CD4-positive, alpha-beta T cell treated with Interleukin-10 for 1 hour (primary cell): ENCODE measurements at places on chromosomes 16 and 17.
A peak's percentile ranks its signal among the peaks of the same experiment; 100 is the strongest.

GRCh38 chr17:42530952-42531454 lies 5.0 kb upstream of the NAGLU start:
- DNase-seq = no peak

GRCh38 chr17:68161644-68162428 lies 86.0 kb upstream of the AMZ2 start:
- no peak for DNase-seq

DNA sequence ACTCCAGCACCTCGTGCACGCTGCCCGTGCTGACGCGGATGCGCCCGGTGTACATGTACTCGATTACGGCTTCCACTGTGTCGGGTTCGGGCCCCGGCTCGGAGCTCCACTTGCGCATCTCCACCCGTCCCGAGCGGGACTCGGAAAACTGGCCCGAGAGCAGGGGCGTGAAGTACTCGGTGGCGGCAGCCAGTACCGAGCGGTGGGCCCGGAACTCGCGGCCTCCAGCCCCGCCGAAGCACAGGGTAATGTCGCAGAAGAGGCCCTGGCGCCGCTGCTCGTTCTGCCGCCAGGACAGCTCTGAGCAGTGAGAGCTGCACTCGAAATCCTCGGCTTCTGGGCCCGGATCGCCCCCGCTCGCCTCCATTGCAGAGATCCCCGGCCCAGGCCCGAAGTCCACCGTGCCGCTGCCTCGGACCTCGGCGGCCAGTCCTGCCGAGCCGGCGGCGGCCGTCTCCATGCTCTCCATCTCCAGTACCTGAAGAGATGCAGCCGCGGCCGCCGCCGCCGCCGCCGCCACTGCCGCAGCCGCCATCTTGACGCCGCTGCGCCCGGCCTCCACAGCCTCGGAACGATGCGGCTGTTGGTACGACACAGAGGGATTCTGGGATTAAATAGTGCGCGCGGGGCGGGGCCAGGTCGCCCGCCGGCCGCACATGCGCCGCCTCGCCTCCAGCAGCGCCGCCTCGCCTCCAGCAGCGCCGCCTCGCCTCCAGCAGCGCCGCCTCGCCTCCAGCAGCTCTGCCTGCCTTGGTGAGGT lies at the start of gene KLHL11:
Gene KLHL11 (minus strand): TSS at position 588 of the 760 bp plus-strand sequence. CDS start 53 bp downstream, at position 535.
- DNase-seq = peak; percentile 89

- DNase-seq = peak; percentile 21
Observed at GRCh38 chr17:80667462-80668277, 123.0 kb downstream of the RPTOR start.

DNA sequence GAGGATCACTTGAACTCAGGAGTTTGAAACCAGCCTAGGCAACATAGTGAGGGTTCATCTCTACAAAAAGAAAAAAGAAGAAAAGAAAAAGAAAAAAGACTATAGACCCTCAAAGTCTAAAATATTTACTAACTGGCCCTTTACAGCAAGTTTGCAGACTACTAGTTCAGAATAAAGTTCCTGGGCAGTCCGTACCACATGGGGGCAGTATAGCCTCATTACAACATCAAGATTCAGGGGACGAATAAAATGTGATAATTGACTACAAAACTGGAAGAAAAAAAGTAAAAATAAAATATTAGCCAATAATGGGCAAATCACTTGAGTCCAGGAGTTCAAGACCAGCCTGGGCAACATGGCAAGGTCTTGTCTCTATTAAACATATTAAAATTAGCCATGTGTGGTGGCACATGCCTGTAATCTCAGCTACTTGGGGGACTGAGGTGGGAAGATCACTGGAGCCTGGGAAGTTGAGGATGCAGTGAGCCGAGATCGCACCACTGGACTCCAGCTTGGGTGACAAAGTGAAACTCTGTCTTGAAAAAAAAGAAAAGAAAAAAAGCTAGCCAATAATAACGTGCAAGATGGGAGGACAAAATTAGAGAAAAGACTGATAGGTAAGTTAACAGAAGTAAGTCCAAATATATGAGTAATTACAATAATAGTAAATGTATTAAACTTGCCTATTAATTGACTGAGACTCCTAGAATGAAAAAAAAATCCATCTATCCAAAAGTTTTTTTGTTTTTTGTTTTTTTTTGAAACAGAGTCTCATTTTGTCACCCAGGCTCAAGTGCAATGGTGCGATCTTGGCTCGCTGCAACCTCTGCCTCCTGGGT lies 129.4 kb upstream of the SEC14L1 start:
- DNase-seq = peak; percentile 60

DNA sequence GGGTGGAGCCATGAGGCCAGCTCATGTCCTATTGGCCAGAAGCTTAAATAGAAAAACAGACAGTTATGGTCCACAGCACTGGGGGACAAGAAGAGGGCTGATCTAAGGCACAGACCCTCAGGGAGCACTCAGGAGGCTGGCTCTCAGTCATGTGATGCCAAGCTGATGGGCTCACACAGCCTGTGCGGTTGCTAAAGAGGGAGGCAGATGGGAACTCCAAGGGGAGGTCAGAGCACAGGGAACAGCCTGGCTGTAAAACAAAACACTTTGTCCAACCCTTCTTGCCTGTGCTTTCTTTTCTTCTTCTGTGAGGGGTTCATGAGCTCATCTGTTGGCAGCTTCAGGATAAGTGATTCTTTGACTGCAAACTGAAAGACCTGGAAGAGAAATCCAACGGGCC lies 27.2 kb downstream of the CNTNAP1 start:
- no peak for DNase-seq

- peak; percentile 49 for DNase-seq
Observed at GRCh38 chr17:17125136-17126084, 80.7 kb downstream of the PLD6 start.

DNA sequence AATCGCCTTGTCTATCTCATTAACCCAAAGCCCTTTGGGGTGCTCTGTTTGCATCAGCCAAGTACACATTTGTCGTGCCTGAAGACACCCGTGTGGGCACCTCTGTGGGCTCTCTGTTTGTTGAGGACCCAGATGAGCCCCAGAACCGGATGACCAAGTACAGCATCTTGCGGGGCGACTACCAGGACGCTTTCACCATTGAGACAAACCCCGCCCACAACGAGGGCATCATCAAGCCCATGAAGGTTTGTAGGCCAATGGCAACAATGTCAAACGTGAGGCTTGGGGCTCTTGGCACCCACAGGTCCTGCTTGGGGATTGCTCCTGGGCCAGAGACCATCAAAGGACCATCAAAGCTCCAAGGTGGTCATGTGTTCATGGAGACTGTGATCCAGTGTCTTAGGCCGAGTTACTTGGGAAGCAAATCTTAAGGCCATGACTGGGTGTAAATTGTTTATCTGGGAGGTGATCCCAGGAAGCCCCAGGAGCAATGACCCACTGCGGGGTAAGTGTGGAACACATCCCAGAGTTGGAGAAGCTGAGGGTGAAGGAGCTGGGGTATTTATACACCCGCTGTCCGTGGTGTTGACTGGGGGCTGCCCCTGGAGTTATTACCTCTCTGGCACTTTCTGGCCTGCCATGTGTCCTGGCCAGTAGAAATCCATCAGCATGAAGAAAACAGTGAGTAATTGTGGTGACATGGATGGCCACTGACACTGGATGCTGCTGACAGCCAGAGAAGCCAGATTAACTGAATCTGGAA lies 24.0 kb downstream of the CDH5 start:
- no peak for DNase-seq

DNA sequence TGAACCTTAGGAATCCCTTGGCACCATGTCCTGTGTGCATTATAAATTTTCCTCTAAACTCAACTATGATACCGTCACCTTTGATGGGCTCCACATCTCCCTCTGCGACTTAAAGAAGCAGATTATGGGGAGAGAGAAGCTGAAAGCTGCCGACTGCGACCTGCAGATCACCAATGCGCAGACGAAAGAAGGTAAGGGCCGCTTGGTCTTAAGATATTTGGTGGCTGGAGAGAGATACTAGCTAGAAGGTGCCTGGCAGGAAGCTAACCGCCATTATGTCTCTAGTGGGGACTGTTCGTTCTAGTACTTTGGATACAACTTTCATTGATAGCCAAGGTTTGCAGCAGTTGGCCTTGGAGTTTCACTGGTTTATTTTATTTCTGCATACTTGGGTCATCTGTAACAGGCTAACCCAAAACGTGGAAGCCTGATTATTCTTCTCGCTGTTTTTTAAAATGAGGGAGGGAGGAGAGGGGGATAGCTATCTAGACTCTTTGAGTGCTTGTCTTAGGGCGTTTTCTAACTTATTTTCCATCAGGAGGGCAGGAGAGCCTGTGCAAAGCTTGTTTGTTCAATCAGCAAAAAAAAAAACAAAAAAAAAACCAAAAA lies 1.3 kb downstream of the RBBP6 start:
- DNase-seq = peak; percentile 41

DNA sequence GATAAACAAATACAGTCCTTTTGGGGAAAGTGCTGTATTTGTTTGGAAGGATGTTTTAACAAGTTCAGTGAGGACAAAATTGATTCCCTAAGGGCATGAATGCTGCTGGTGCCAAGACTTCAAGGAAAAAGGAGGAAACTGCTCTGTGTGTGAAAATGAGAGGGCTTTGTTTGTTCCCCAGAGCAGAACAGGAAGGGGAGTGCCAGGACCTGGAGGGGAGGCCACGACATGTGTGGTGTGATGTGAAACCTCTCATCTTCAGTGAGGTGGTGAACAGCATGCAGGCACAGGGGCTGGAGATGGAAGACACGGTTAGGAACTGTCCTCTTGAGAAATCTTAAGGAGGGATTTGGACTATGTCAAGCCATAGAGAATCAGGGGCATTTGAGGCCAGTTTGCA lies 46.6 kb upstream of the GRIN2A start:
- no peak for DNase-seq

- DNase-seq = no peak
Observed at GRCh38 chr16:1137604-1138003, 15.3 kb upstream of the CACNA1H start.

- DNase-seq = no peak
Observed at GRCh38 chr17:55814377-55814776, 63.5 kb downstream of the PCTP start.

GRCh38 chr16:65342231-65342866 lies 220.5 kb upstream of the CDH11 start:
- DNase-seq = no peak

- DNase-seq = no peak
Observed at GRCh38 chr16:10076037-10076436, 106.2 kb downstream of the GRIN2A start.

GRCh38 chr17:44749980-44750318 lies 8.8 kb upstream of the ADAM11 start:
- DNase-seq = no peak

DNA sequence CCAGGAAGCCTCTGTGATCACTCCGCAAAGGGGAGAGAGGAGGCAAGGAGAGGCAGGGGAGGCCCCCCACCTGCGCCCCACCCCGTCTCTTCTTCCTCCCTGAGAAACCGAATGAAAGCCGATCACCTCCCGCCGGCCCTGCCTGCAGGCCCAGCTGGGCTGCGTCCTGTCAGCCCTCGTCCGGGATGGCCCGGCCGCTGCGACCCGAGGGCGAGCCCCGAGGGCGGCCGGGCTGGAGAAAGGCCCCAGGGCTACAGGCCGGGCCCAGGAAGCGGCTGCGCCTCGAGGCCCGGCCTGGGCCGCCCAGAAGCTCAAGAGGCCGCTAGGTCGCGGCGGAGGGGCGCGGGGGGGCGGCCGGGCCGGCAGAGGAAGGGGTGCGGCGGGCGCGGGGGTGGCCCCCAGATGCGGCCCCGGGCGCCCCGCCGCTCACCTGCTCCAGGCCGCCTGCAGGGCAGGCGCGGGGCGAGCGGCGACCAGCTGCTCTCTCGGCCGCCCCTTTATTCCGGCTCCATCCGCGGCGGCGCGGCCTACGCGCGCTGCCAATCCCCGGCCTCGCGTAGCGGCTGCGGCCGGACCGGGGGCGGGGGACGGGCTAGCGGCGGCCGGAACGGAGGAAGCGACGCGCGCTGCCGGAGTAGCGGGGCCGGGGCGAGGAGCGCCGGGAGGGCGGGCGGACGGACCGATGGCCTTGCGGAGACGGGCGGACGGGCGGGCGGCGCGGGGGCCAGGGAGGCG lies at the start of gene ZNF319:
Gene ZNF319 (minus strand): TSS at position 702 of the 735 bp plus-strand sequence. CDS start 2,407 bp downstream, outside the sequence.
- DNase-seq = peak; percentile 15

DNA sequence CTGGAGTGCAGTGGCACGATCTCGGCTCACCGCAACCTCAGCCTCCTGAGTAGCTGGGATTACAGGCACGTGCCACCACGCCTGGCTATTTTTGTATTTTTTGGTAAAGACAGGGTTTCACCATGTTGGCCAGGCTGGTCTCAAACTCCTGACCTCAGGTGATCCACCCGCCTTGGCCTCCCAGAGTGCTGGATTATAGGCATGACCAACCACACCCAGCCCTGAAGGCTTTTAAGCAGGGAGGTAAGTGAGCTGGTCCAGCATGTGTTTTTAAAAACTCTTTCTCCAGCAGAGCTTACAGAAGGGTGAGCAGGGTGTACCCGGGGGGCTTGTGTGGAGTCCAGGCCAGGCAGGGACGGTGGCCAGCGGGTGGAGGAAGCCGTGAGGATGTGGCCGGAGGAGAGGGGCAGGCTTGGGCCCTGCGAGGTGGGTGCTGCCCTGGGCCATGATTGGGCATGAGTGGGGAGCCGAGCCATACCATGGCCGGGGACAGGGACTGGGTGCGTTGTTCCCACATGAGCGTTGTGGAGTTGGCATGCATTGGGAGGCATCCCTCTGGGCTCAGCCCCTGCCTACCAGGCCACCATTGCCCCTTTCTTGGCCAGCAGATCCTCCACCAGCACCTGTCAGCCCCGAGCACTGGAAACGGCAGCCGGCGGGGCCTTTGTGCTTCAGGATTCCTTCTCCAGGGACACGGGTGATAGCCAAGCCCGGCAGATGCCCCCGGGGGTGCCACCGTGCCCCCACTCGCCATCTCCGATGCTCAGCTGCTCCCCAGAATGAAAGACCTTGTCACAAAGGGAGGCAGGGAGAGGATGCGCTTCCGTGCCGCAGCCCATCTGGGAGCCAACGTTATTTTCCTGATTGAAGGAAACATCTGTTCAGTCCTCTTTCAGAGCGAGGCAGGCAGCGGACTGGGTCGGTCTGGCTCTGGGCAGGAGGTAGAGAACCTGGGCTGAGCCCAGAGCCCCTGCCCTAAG lies 64.5 kb downstream of the RAI1 start:
- DNase-seq = no peak

DNA sequence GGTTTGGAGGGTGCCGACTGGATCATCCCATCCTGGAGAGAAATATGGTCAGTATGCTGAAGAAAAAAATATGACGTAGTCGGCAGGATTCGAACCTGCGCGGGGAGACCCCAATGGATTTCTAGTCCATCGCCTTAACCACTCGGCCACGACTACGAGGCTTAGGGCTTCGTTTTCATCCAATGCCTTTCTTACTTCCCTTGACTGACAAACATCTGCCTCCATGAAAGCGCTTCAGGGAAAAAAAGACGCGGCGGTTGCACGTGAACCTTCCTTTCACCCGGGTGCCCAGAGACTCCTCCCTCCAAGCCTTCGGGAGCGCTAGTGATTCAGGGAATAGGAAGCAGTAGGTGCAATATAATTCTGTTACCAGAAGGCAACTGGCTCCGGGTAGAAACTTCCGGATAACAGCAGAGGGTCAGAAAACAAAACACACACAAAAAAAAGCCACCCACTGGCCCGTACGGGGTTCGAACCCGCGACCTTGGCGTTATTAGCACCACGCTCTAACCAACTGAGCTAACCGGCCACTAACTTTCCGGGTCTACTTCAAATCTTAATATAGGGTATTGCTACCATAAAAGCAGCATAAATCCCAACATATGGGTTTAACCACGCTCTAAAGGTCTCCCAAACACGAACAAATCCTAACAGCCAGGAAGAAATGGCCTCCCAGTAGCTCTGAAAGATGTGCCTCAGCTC lies 16.3 kb upstream of the AURKB start:
- peak; percentile 45 for DNase-seq
